ENCODE measurements at places on chromosomes 2 and 18.

GRCh38 chr2:24088821-24089359 lies 4.3 kb upstream of the TP53I3 start:
- DNase-seq = no peak

GRCh38 chr2:72057308-72057707 lies 90.4 kb downstream of the CYP26B1 start:
- no peak for DNase-seq

DNA sequence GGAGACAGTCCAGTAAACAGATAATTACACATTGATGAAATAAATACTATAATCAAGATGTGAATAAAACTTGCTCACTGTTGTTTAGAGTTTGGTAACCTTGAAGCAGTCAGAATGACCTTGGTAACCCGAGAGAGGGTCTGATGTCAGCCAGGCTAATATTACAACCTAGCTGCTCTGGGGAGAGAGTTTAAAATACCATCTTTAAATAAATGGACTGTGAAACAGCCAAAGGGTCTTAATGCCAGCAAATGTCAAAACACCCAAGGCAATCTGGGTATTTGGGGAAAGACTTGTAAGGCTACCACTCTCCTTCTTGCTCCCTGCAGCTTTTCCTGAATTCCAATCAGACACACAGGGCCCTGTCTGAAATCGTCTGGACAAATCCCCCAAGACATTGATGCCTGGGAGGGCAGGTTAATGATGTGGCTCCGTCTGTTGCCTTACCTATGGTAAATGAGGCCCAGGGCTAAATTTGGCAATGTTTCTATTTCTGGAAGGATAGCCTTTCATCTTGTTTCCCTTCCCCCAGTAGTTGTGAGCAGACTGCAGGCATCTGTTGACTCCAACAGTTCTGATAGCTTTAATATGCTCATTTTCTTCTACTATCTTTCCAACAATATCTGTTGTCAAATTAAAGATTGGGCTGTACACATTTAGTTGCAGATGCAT lies 43.0 kb upstream of the ITGB6 start:
- no peak for DNase-seq

DNA sequence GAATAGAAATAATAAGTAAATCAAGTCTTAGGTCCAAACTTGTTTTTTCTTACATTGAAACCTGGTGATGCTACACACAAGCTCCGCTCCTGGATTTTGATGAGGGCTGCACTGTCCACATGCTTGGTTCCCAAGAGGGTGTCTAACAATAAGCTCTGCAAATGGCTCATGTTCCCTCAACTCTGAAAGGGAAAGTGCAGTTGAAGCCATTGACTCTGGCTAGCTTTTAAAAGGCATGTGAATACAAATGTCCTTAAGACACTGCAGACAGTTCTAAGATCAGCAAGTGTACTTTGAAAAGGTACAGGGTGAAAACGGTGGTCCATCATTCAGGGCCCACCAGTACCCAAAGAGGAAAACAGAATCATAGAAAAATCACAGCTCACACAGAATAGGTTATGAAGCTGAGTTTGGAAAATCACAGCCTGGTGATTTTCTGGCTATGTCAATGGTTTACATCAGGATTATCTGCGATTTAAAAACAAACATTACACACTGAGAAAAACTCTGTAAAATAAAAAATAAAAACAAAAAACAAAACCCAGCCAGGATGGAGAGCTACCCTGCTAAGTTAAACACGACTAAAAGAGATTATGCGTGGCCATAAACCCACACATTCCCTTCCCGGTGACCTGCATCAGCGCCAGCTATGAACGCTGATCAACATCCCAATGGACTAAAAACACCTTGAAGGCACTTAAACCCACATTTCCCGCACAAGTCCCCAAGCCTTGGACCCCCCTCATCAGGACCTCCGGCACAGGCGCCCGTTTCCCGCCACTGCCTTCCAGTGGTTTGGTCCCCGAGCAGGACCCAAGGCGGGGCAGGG lies 554 bp downstream of the PFN4 start:
- no peak for DNase-seq

DNA sequence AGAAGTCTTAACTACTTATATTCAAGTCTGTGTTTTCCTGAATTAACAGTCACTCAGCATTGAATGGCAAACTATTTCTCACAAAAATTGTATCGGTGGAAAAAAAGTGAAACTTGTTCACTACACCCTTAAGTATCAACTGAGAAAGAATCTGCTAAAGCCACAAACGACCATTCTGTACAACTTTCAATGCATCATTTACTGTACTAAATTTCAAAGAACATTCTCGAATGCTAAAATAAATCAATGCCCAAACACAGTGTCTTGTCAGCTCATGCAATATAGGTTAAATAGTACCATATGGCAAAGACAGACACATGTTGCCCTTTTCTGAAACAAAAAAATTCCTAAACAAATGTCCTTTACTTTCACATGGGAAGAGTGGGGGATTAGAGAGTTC lies 9.0 kb downstream of the ZNF516 start:
- no peak for DNase-seq

DNA sequence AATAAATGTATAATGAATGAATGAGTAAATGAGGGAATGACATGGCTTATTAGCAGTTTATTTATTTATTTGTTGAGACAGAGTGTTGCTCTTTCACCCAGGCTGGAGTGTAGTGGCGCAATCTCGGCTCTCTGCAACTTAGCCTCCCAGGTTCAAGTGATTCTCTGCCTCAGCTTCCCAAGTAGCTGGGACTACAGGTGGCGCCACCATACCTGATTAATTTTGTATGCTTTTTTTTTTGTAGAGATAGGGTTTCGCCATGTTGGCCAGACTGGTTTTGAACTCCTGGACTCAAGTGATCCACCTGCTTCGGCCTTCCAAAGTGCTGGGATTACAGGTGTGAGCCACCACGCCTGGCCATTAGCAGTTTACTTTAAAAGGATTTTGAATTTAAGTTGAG lies 100.3 kb upstream of the CAVIN2 start:
- no peak for DNase-seq

GRCh38 chr18:74957588-74958224 lies 251.2 kb downstream of the PTGR3 start:
- no peak for DNase-seq

GRCh38 chr2:8676191-8676920 lies 5.5 kb upstream of the ID2 start:
- DNase-seq = peak; percentile 38

DNA sequence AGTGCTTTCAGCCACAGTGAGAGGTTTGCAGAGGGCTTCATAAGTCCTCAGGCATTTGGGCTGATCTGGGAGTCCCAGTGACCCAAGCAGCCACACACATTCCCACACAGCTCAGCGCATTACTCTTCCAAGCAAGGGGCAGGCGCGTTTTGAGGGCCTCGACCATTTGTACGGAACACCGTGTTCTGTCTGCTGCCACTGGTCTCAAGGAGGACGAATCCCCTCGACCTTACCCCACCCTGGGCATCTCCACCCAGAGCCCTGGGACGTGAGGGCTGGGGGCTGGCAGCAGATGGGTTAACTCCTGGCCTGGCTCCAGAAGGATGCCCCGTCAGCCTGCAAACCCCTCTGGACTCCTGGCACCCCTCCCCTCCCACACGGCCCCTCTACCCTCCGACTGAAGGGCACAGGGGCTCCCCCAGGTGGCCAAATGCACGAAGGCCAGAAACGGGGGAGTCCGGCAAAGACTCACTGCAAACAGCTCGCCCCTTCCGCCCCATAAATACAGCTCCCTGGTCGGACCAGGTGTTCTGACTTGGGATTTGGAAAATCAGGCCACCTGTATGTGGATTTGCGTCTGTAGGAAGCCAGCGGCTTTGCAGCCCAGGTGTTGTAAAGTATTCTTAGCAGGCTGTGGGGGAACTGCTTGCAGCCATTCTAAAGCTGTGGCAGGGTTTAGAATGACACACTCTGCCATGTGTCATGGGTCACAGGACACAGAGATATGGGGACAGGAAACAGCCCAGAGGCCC lies 33.6 kb upstream of the PTMA start:
- peak; percentile 55 for DNase-seq

DNA sequence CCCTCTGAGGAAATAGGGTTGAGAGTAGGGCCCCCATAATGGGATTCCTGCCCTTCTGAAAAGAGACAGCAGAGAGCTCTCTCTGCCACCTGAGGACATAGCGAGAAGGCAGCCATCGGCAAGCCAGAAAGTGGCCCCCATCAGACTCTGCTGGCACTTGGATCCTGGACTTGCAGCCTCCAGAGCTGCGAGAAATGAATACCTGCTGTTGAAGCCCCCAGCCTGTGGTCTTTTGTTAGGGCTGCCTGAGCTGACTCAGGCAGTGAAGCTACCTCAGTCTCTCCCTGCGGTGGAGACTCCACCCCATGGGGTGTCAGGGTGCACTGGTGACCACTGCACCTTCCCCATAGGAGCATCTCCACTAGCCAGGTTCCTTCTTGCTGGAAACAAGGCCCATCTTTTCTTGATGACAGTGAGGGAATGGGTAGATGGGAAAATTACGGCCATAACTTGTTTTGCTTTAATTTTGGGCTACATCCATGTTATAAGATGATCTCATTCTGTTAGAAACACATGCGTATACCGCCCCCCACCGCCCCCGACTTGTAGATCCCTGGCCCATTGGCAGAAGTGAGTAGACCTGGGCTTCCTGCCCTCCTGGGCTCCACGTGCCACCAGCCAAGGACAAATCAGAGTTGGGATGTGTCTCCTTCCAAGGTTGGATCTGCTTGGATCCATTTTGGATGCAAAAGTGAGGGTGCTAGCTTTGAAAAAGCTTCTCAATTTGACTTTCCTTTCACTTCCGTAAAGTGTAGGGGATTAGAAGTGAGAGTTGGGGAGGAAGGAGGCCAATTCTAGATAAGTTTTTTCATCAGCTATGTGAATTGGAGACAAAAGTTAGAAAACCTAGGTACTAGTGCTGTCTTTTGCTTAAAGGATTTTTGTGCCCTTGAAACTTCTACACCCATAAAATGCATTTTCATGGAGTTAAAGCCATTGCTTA lies 42.9 kb downstream of the NCK2 start:
- no peak for DNase-seq

DNA sequence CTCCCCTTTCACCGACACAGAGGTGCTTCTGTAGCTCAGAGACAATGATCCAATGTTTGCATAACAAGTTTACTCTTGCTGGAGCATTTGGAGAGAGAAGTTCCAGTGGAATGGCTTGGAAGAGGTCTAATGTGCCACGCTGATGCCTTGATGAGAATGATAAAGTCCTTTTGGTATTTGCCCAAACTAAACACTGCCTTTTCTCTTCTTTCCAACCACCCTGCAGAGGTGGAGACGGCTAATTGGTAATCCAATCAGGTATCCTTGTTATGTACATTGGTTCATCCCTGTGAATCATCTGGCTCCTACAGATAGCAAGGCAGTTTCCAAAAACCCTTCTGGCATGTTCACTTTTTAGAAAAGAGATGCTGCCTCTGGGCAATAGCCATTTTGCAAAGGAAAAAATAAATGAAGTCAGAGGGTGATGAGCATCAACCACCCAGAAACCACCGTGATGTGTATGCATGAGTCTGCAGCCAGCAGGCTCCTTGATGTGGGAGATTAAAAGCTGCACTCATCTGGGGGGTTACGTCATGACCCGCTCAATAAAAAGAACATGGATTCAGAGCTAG lies 40.6 kb downstream of the KIAA2012 start:
- DNase-seq = no peak

- DNase-seq = no peak
Measured at GRCh38 chr2:145124085-145124484, 604.2 kb upstream of the ZEB2 start.

DNA sequence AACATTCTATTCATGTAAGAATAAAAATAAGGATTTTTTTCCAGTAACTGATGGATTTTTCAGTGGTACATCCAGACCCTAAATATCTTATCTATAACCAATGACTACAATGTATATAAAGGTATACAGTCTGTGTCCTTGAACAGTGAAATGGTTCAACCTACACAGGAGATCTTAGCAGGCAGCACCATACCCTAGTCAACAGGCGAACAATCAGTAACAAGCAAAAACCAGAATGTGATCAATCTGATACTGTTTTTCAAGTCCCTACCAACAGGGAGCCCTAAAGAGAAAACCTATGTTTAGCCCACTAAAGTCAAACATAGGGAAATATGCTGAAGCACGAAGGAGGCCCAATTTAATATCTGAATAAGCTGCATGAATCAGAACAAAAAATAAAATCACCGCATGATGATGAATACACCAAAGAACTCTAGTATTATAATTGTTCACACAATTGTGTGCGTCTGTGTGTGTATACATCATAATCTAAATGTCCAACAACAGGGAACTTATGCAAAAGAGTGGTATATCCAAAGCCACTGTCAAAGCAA lies 26.0 kb downstream of the PTPN2 start:
- DNase-seq = no peak

DNA sequence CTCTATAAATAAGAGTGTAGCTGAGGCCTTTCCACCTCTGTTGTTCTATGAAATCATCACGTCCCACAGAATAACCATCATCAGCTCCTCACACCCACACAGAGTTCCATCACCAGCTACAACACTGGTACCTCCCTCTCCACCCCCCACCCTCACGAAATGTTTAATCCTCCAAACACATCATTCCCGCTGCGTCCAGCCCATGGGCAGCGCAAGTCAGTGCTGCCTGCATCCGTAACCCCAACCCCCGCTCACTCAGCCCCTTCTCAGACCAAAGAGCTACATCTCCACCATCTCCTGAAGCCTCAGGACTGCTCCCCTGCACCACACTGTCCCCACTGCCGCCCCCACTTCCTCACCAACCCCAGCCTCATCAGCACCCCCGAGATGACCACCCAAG lies 19.4 kb downstream of the DNMT3A start:
- no peak for DNase-seq

GRCh38 chr2:109456776-109457175 lies 157.0 kb downstream of the SEPTIN10 start:
- DNase-seq = no peak

- no peak for DNase-seq
Measured at GRCh38 chr2:176997074-176997791, 215.4 kb upstream of the HNRNPA3 start.

DNA sequence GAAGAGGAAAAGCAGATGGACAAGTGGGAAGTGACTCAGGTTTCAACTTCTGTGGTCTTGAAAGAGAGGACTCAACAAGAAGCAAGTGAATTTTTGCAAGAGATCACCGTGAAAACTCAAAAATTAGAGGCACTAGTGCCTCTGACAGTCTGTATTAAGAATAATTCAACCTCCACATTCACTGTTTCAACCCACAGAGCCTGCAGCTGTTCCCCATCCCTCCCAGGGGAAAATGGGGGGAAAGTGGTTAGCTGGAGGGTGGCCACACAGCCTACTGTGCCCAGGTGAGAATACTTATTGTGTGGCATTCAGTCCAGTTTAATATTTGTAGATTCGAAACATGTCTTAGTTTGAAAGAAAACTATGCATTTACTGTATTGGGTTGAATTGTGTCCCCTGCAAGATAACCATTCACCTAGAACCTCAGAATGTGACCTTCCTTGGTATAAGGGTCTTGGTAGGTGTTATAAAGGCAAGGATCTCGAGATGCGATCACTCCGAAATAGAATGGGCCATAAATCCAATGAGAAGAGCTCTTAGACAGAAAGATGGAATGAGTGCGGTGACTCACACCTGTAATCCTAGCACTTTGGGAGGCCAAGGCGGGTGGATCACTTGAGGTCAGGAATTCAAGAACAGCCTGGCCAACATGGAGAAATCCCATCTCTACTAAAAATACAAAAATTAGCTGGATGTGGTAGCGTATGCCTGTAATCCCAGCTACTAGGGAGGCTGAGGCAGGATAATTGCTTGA lies 94.3 kb downstream of the IRS1 start:
- DNase-seq = no peak

- DNase-seq = no peak
Measured at GRCh38 chr2:159375241-159375640, 88.7 kb upstream of the WDSUB1 start.

GRCh38 chr2:30872797-30873196 lies 65.6 kb upstream of the CAPN13 start:
- DNase-seq = no peak

GRCh38 chr2:124920448-124920847 lies 895.4 kb downstream of the CNTNAP5 start:
- DNase-seq = no peak

Data from kidney glomerular epithelial cell (primary cell).